GM23248 (cell line): ENCODE measurements at places on chromosomes 3 and 15. TPM values are rescaled to one million over a fixed set of nuclear protein-coding genes. Genes with fewer than 3 reads are reported as not detected.

PLXND1 gene
- total RNA-seq: 67.2 and 83.0 TPM in 2 replicates

DNA sequence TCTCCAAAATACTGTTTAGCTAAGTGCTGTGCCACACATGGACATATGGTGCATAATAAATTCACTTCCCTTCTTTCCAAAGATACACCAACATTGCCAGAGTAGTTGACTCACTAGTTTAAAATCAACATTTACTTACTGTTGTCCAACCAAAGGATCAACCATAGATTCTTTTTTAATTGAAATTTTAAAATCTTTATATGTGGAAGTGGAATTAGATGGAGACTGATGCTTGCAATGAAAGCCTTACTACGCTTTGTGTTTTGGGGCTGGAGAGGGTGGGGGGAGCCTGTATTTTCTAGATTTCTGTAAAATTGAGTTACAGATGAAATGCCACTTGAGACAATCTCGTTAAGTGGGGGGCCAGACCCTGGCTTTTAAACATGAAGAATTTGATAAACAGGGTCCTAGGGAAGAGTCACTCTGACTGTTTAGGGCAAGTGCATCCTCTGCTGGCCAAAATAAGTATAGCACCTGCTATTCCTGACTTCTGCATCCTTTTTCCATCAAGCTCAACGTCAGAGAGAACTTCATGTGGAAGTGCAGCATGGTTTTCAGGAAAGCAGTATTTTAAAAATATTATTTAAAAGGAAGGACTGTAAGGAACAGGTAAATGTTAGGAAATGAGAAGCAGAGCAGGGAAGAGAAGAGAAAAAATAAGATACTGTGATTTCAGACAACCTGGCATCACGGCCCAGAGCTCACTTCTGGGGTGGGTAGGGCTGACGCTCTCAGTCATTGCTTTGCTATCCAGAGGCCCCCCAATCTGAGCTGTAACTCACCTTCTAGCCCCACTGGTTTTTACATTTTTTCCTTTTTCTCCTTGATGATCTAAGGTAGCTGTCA is 76.7 kb downstream of the BOC start:
- H3K4me3 ChIP-seq: no peak overlapping the region
- peak; percentile 70 for DNase-seq
- peaks cover 24% of the 10 kb centered on the region for H3K4me1 ChIP-seq
- no peaks in the 10 kb centered on the region for H3K27me3 ChIP-seq
- H3K36me3 ChIP-seq: no peaks in the 10 kb centered on the region

DNA sequence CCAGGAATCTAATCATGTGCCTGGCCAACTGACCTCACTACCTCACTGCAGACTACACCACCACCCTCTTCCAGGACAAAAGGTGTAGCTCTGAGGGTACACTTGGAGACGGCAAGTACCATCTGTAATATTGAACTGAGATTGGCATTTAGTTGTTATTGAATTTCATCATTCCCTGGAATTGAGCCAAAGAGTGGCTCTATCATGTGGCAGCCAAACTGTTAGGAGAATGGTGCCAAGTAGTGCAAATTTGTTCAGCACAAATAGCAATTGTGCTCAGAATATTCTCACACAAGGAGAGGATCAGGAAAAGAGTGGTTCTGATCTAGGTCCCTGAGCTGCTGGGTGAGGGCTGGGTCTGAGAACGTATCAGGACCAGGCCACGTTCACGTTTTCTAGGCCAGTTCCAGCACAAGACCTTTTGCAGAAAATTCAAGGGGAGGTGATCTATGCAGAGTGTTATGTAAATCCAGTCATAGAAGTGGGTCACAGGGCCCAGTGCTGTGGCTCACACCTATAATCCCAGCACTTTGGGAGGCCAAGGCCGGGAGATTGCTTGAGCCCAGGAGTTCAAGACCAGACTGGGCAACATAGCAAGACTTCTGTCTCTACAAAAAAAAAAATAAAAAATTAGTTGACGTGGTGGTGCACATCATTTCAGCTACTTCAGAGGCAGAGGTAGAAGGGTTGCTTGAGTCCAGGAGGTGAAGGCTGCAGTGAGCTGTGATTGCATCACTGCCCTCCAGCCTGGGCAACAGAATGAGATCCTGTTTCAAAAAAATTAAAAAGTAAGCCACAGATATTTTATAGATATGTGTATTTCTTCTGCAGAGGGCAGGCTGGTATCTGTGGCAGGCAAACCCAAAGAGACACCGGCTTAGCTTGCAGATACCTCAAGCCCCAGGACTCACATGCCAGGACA is 31.9 kb upstream of the CFAP161 start:
- DNase-seq: no peak
- no peak overlapping the region for H3K27ac ChIP-seq
- H3K4me3 ChIP-seq: no peak overlapping the region
- H3K36me3 ChIP-seq: no peaks in the 10 kb centered on the region
- H3K27me3 ChIP-seq: no peaks in the 10 kb centered on the region

- H3K36me3 ChIP-seq: no peaks in the 10 kb centered on the region
- peak; percentile 35 for DNase-seq
- H3K4me1 ChIP-seq: peaks cover 24% of the 10 kb centered on the region
- H3K4me3 ChIP-seq: peak overlapping the region; percentile 54
Measured at GRCh38 chr3:188584958-188585689, 431.2 kb downstream of the LPP start.

OR5K2 gene
- not detected in 2 replicates for total RNA-seq

- no peak overlapping the region for H3K4me3 ChIP-seq
- H3K36me3 ChIP-seq: no peaks in the 10 kb centered on the region
- H3K27me3 ChIP-seq: no peaks in the 10 kb centered on the region
- no peak for DNase-seq
- H3K27ac ChIP-seq: no peak overlapping the region
Measured at GRCh38 chr3:6228958-6229683, 631.8 kb upstream of the GRM7 start.

DNA sequence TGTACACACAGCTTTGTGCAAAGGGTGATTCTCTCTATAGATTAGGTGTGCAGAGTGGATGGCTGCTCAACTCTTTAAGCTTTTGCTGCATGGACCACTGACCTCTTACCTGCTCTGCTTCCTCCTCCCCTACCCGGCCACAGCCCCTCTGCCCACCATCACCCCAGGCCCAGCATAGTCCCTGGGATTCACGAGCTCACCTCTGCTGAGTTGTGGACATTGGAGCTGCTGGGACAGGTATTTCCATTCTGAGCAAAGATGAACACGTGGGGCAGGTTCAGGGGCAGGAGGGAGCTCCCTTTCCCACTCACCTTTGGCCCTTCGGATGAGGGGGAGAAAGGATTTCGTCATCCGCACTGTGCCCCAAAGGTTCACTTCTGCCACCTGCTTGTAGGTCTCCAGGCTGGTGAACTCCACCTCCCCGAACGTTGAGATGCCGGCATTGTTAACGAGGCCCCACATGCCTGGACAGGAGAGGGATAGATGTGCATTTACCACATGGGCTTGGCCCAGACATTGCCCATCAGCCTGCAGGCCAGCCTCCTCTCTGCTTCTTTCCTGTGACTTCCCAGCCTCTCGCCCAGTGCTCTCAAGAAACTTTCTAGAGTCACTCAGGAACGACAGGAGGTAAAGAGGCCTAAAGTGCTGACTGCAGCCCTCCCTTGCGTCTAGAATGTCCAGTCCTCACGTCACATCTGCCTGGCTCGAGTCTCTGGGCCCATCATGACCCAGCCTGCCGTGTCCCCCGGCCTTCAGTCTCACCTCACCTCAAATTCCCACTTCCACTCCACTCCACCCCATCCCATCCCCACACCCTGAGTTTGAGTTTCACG is 41.6 kb downstream of the BDH1 start:
- DNase-seq: no peak
- H3K27me3 ChIP-seq: no peaks in the 10 kb centered on the region
- H3K27ac ChIP-seq: no peak overlapping the region
- H3K4me3 ChIP-seq: no peak overlapping the region

DNA sequence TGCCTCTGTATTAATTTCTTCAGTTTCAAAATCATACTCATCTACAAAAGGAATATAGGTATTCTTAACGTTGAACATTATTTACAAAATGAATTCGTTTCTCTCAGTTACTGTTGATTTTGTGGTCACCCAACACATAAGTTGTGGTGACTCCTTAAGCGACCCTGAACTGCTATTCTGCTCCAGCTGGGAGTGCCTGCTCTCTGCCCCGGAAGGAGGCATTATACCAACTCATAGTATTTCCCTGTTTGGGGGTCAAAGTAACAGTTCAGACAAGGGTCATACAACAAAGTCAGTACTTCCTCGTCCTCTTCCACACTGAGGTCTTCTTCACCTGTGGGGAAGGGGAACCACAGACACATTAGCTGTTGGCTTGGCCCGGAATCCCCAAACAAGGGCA is 75.7 kb upstream of the FAM3D start:
- H3K4me3 ChIP-seq: no peak overlapping the region
- DNase-seq: no peak
- no peaks in the 10 kb centered on the region for H3K36me3 ChIP-seq
- H3K27me3 ChIP-seq: no peaks in the 10 kb centered on the region
- no peaks in the 10 kb centered on the region for H3K4me1 ChIP-seq

CDHR4 gene
- not detected in 2 replicates for total RNA-seq

DNA sequence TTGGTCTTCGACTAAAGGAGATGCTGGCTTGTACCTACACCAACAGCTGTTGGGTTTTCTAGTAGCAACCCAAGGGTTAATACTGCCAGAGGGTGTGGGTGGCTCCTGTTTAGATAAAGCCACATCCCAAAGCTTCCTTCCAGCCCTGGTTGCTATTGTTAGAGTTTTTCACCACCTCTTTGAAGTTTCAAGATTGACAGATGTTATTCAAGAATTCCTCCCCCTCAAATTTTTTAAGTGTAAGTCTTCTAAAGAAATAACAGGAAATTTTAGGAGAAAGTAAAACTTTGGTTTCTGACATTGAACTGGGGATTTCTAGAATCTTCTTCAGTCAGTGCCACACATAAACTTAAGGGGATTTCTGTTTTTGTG is 60.9 kb downstream of the TGFBR2 start:
- H3K27ac ChIP-seq: no peak overlapping the region
- H3K27me3 ChIP-seq: no peaks in the 10 kb centered on the region
- peaks cover 42% of the 10 kb centered on the region for H3K36me3 ChIP-seq
- peaks cover 13% of the 10 kb centered on the region for H3K4me1 ChIP-seq

FANCI gene
- total RNA-seq: 11.2 and 13.8 TPM in 2 replicates

DNA sequence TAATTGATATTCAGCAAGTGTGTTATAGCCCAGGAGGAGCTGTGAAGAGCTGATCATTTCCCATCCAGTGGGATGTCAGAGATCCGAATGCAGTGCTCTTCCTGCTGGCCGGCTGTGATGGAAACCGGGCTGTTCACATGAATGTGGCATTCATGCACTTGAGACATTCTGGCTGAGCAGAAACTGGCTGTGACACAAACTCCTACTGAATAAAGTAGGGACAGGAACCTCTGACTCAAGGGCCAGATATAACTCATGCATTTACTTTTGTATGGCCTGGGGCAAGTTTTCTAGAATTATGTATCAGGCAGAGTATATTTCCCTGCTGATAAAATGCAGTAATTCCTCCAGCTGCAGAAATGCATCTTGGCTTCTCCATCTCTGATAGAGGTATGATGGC is 83.4 kb upstream of the FAM3D start:
- no peaks in the 10 kb centered on the region for H3K27me3 ChIP-seq
- no peaks in the 10 kb centered on the region for H3K4me1 ChIP-seq
- H3K36me3 ChIP-seq: no peaks in the 10 kb centered on the region

GRCh38 chr3:50322386-50323091 is at the start of gene HYAL2:
HYAL2 (minus strand) TSS chr3:50322745; CDS start chr3:50320489, 2,256 bp downstream.
- no peaks in the 10 kb centered on the region for H3K36me3 ChIP-seq
- H3K27me3 ChIP-seq: no peaks in the 10 kb centered on the region
- DNase-seq: no peak
- peaks cover 17% of the 10 kb centered on the region for H3K4me1 ChIP-seq
- H3K27ac ChIP-seq: peak within 1 kb of the TSS; percentile 90

STRA6 gene
- not detected in 2 replicates for total RNA-seq

- H3K27me3 ChIP-seq: no peaks in the 10 kb centered on the region
- no peak overlapping the region for H3K4me3 ChIP-seq
- no peak overlapping the region for H3K27ac ChIP-seq
- H3K36me3 ChIP-seq: peaks cover 2% of the 10 kb centered on the region; the same call in 1 of the 2 replicates
- H3K4me1 ChIP-seq: no peaks in the 10 kb centered on the region
Measured at GRCh38 chr3:120033596-120033995, 60.7 kb downstream of the GSK3B start.

MESP2 gene
- not detected in 2 replicates for total RNA-seq

DNA sequence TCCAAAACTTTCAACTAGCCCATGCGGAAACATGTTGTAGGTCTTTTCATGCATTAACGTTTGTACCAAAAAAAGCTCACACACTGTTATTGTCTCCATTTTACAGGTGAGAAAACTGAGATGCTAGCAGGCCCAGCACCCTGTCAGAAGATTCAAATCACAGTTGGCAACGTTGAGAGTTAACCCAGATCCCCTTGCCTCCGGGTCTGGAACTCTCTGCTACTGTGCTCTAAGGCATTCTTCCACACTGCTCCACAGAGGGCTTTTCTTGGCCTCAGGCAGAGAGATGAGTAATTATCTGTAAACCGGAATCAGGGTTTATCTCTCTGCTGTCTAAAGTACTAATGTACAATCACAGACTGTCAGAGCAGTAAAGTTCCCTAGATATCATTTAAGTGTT is 186.0 kb upstream of the LPP start:
- peaks cover 22% of the 10 kb centered on the region for H3K4me1 ChIP-seq
- no peaks in the 10 kb centered on the region for H3K36me3 ChIP-seq
- H3K27me3 ChIP-seq: no peaks in the 10 kb centered on the region
- H3K4me3 ChIP-seq: no peak overlapping the region

ADPRH gene
- 2.1 and 6.6 TPM in 2 replicates for total RNA-seq

DNA sequence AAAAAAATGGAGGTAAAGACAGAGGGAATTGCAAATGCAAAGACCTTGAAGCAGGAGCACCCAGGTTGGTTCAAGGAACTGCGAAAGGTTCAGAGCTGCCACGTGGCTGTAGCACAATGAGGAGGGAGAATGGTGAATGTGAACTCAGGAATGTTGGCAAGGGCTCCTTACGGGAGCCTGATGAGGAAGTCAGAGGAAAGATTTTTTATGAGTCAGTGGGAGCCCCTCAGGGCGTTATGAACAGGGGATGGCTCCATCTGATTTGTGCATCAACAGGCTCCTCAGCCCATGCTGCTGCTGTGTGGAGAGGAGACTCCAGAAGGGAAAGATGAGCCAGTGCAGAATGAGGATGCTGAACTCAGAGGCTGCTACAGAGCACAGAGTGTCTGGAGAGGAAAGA is 194.4 kb downstream of the ARRDC4 start:
- DNase-seq: peak; percentile 91
- H3K4me1 ChIP-seq: peaks cover 15% of the 10 kb centered on the region
- peak overlapping the region; percentile 61 for H3K27ac ChIP-seq
- no peaks in the 10 kb centered on the region for H3K36me3 ChIP-seq
- no peaks in the 10 kb centered on the region for H3K27me3 ChIP-seq
- H3K4me3 ChIP-seq: 0 out of 2 replicates have a peak overlapping the region, but pooled peaks have one; percentile 3

- no peaks in the 10 kb centered on the region for H3K36me3 ChIP-seq
- no peaks in the 10 kb centered on the region for H3K4me1 ChIP-seq
Measured at GRCh38 chr3:67719333-67719732, 64.9 kb upstream of the SUCLG2 start.

DNA sequence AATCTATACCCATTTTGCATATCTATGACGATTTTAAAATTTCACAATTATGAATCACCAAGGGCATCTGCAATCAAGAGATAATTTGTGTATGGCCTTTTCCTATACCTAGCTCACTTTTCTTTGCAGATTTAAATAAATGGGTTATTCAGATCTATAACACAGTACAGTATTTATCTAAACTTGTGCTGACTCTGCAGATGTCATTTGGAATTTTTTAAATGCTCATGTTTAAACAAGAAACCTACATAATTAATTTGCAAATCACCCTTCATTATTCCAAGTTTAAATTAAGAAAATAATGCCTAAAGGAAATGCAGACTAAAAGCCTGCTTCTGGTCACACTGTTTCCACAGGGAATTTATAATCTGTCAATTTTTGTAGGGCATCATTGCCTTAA is 284.2 kb downstream of the SI start:
- H3K4me3 ChIP-seq: no peak overlapping the region
- H3K27ac ChIP-seq: no peak overlapping the region
- no peaks in the 10 kb centered on the region for H3K36me3 ChIP-seq
- no peaks in the 10 kb centered on the region for H3K4me1 ChIP-seq

- no peaks in the 10 kb centered on the region for H3K27me3 ChIP-seq
- no peak overlapping the region for H3K4me3 ChIP-seq
- no peaks in the 10 kb centered on the region for H3K4me1 ChIP-seq
- no peak for DNase-seq
Measured at GRCh38 chr3:2513986-2514385, 415.3 kb downstream of the CNTN4 start.
